ENCODE measurements at places on chromosomes 2 and 18. TPM values are rescaled to one million over a fixed set of nuclear protein-coding genes. Genes with fewer than 3 reads are reported as not detected.

LDLRAD4 gene
- 12.4 TPM for polyA plus RNA-seq

IL1RN gene
- 0.83 TPM for polyA plus RNA-seq

SMIM21 gene
- 0.17 TPM for polyA plus RNA-seq

DNA sequence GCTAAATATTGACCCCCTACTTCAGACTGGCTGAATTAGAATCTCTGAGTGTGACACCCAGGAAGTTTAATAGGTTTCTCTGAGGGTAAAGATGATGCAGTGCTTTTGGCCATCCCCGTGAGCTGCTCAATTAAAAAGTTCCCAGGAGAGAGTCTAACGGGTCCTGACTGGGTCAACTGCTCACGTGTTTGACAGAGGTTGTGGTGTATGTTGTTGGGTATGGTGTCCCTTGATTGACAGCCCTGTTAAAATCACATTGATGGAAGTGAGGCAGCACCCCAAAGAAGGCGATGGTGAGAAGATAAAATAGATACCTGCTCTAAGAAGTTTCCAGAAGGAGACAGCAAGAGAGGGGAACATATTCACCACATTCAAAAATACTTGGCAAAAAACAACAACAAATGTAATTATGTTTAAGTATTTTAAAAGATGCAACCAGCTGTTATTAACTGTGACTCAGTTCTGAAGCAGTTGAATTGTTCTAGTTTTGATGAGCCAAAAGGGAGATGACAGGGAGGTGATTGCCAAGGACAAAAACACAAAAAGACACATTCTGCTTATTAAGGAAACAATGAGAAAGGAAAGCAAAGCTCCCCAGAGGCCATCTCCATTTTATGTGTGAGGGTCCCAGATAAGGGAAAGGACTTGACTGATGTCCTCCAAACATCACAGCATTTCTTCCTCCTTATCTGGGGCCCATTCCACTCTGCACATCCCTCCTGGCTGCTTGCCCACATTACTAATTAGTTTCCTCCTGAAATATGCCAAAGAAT lies 11.5 kb upstream of the GMCL1 start:
- DNase-seq: no peak

DNA sequence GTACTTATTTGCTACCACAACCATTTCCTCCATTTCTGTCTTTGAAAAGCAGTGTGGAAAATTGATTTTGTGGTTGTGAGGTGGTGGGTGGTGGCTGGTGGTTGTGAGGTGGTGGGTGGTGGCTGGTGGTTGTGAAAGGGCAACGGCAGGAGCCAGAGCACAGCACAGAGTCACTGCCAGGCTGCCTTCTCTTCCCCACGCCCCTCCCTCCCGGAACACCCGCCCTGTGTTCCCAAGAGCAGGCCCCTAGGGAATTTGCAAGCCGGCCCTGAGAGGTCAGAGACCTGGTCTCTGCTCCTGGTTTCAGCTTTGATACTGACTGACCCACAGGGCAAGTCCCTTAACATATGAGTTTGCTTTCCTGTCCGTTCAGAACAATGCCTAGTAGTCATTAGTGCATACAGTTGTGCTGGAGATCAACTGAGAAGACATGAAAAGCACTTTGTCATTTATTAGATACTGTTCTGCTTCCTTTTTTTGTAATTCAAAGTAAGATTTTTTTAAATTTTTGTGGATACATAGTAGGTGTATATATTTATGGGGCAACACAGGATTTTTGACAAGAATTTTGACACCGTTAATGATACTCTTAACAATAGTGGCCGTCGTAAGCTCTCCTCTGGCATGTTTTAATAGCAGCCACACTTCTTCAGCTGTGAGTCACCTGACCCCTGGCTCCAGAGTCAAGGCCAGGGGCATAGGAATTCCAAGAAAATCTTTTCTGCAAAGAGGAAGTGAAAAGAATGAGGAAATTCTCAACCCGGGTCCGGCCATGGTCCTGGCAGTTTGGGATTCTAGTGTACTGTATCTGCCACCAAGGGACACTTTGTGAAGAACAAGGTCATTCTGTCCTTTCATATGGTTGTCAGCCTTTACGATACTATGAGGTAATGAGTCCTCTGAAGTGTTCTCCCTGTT lies 53.2 kb downstream of the ITGA6 start:
- no peak for DNase-seq

- no peak for DNase-seq
Measured at GRCh38 chr2:207567671-207568070, 37.9 kb downstream of the CREB1 start.

ABCB11 gene
- 0.13 TPM for polyA plus RNA-seq

DNA sequence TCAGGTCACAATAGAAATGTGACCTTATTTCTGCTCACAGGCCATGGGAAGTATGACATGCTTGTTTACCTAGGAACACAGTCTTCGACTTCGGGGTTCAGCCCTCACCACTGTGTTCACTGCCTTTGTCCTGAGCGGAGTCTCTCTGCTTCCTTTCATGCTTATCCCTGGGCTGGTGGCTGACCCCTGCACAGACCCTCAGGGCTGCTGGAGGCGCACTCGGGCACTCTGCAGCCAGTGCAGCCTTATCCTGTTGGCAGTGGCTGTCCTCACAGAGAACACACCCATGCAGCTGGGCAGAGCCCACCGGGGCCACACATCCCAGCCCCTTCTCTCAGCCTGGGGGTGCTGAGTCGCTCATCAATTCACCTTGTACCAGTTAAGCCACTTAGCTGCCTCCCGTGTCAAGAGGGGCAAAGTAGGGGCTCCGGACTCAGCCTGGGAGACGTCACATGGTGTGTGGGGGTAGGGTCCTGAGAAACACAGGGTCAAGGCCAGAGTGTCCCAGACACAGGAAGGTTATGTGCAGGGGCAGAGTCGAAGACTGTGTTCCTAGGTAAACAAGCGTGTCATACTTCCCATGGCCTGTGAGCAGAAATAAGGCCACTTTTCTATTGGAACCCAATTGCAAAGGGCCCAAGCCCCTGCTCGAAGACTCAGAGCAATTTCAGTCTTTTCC lies 107.5 kb downstream of the FAM210A start:
- DNase-seq: no peak

DNA sequence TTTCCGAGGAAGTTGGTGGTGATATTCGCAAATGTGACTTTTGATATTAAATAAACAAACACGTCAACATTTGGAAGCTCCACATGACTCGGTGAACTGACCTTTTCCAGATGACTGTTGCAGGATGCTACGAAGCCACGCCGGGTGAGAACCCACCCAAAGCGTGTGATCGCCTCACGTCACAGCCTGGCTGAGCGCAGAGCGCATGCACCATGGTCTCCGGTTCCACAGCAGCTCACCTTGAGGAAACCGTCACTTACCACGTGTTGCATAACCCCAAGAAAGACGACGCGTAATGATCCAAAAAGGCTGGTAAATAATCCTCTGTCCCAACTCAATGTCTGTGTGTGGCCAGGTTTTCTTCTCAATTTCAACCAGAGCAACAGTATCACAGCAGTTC lies 64.5 kb upstream of the CTDP1 start:
- no peak for DNase-seq

DNA sequence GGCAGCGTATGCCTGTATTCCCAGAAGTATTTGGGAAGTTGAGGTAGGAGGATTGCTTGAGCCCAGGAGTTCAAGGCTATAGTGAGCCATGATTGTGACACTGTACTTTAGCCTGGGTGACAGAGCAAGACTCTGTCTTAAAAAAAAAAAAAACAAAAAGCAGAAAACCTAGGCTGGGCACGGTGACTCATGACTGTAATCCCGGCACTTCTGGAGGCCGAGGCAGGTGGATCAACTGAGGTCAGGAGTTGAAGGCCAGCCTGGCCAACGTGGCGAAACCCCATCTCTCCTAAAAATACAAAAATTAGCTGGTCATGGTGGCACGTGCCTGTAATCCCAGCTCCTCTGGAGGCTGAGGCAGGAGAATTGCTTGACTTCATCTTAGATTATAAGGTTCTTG lies 46.4 kb downstream of the MTA3 start:
- no peak for DNase-seq

- DNase-seq: no peak
Measured at GRCh38 chr2:196066291-196067087, 2.1 kb downstream of the DNAH7 start.

GRCh38 chr2:151029406-151030157 lies 232.1 kb downstream of the RBM43 start:
- DNase-seq: no peak

DNA sequence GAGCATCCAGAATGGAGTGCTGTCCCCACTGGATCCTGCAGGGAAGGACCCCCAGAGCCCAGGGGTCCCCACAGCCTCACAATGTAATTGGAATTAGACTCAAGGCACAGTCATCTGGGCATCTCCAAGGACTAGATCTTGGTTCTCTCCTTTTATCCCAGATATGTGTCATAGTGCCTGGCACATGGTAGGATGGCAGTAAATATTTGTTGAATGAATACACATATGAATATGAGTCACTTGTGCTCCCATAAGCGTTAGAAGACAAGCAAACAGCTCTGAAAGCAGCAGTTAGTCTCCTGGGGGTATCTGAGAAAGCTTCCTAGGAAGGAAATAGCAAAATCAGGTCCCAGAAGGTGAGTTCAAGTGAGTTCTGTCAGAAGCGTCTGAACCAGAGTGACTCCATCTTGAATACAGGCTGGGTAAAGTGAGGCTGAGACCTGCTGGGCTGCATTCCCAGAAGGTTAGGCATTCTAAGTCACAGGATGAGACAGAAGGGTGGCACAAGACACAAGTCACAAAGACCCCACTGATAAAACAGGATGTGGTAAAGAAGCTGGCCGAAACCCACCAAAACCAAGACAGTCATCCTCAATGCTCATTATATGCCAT lies 234.1 kb upstream of the ID2 start:
- DNase-seq: no peak

DNA sequence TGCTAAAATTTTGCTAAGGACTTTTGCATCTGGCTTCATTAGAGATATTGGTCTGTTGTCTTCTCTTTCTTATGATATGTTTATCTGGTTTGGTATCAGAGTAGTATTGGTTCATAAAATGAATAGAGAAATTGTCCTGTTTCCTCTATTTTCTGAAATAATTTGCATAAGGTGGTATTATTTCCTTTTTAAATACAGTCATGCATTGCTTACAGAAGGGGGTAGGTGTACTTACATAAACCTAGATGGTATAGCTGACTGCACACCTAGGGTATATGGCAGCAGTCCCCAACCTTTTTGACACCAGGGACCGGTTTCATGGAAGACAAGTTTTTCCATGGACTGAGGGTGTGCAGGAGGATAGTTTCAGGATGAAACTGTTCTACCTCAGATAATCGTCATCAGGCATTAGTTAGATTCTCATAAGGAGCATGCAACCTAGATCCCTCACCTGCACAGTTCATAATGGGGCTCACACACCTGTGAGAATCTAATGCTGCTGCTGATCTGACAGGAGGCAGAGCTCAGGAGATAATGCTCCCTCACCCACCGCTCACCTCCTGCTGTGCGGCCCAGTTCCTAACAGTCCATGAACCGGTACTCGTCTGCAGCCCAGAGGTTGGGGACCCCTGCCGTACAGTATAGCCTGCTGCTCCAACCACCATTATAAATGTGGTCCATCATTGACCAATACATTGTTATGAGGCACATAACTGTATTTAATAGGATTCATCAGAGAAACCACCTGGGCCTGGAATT lies 189.2 kb downstream of the FAM210A start:
- no peak for DNase-seq

DNA sequence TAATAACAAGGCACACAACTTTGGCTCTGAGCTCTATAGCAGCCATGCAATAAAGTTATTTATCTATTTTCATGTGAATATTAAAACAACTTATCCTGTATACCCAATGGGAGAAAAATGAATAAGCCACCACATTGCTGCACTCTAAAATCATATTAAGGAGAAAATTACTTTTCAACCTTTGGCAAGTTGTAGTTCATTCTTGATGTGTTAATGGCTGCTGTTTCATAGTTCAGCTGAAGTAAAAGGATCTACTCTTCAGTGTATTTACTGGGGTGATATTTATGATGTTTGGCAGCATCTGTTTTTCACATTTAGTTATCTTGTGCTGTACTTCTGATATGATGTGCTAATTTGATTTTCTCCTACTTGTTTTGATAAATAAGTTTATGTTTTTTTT lies 71.8 kb downstream of the TMEFF2 start:
- DNase-seq: no peak

DNA sequence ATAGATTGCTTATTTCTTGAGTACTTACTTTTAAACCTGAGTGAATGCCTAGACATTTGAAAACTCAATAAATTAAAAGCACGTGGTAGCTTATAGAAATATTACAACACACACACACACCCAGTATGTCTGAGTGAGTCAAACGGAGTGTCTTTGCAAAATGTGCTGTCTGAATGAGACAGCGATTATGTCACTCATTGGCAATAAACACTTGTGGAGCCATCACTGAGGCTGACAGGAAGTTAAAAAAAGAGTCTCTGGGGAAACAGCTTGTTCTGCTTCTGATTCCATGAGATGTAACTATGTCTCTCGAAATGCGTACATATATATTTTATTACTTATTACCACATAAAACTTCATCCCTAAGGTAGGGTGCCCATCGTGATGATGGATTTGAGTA lies 22.3 kb upstream of the VPS4B start:
- DNase-seq: no peak

GRCh38 chr2:171505374-171505773 lies 16.9 kb upstream of the CYBRD1 start:
- DNase-seq: no peak

DNA sequence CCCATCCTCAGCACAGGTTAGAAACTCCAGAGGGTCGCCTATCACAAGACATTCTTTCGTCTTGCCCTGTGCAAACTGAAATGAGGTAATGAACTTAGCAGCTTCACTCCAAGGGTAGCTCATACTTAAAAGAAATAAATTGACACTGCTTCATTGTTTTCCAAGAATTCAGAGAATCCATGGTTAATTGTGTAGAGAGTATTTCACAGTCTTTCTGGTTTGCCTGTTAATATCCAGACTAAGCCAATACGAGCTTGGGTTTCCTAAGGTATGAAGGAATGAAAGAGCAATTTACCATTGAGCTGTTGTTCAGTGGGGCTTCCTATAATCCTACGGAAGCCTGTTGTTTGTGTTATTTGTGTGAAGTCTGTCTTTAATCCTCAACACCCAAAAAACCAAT lies 58.7 kb downstream of the FAM124B start:
- DNase-seq: no peak

GRCh38 chr18:66894851-66895250 lies 291.0 kb upstream of the CDH19 start:
- DNase-seq: no peak

DNA sequence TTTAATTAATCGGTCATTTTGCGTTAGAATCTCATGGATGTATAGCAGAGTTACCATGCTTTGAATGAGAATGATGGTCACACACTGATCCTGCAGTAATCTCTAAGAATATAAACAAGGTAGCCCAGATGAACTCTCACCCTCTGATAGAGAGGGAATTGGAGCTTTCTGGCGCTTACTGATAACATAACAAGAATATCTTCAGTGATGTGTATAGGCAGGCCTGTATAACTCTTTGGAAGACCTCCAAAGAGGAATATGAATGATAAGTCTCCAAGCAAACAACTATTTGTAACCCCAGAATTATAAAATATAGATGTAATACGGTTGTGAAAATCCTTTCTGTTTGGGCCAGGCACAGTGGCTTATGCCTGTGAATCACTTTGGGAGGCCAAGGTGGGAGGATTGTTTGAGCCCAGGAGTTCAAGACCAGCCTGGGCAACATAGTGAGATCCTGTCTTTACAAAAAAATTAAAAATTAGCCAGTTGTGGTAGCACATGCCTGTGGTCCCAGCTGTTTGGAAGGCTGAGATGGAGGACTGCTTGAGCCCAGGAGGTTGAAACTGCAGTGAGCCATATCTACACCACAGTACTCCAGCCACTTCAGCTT lies 52.5 kb upstream of the LTBP1 start:
- no peak for DNase-seq

Measured in left renal cortex interstitium (tissue), 4 donors.